ENCODE measurements at places on chromosomes 2 and 18.

DNA sequence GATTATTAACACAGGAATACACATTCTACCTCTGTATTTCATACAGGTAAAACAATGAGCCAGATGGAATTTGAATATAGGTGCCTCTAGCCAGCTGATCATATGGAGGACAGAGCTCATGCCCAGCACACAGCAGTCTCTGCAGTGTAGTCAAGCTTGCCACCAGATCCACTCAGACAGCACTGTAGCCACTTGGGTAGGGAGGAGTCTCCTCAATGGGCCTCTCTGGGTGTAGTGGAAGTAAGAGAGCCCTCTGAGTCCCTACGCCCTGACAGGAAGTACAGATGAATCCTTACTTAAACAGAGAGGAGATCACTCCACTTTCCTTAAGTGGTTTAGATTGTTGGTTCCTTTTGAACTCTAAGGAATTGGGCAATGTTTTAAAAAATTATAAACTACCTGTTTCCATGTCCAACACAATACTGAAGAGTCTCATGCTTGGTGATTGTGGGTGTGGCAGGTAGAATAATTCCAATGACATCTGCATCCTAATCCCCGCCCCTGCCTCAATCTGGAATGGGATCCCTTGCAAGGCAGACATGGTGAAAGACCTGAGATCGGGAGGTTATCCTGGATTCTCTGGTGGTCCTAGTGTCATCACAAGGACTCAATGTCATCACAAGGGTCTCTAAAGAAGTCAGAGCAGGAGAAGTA is 23.0 kb upstream of the TMEM200C start:
- DNase-seq, result no peak

DNA sequence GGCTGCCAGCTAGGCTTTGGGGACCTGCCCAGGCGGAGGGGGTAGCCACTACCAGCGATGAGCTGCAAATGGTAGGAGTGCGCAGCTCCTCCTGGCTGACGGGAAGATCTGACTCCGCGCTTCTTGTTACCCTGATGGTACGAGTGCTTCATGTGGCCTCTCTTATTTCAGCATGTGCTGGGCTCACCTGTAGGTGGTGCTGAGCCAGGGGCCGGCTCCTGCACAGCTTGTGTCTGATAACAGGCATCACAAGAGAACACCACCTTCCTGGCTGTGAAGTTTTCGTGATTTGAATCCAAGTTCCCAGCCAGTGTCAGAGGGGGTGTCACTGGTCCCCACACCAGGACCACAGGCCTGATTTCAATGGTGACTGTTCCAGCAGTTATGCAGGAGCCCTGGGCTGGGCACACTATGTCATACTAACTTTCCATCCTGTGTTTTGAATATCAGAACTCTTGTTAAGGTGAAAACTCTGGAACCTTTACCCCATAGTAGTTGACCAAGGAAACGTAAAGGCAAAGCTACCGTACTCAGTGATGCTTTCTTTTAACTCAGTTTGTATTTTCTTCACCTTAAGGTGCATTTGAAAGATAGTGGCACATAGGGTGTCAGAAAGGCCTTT is 28.0 kb downstream of the APCDD1 start:
- DNase-seq, result no peak

- DNase-seq, result no peak
Measured at GRCh38 chr18:62377131-62377807, 52.2 kb downstream of the TNFRSF11A start.

- DNase-seq, result no peak
Measured at GRCh38 chr18:59272221-59272888, 899 bp downstream of the RAX start.

- DNase-seq, result peak; percentile 60
Measured at GRCh38 chr2:177489719-177490301, 97.2 kb downstream of the AGPS start.

DNA sequence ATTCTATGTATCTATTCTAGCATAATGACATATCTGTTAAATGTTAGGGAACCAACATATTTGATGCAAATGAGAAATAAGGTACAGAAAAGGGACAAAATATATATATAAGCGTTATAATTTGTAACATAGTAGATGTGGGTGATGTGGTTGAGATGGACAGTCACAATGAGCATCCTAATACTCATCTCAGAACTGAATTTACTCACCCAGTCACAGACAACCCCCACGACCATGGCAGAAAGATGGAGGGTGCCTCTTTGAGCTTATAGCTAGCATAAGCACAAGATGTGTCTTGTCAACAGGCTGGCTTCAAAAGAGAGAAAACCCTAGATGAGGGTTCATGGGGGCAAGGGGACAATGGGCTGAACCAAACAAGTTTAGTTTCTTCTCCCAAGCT is 9.1 kb upstream of the DSG3 start:
- no peak for DNase-seq

GRCh38 chr2:223041527-223042109 is 10.4 kb upstream of the KCNE4 start:
- peak; percentile 98 for DNase-seq

DNA sequence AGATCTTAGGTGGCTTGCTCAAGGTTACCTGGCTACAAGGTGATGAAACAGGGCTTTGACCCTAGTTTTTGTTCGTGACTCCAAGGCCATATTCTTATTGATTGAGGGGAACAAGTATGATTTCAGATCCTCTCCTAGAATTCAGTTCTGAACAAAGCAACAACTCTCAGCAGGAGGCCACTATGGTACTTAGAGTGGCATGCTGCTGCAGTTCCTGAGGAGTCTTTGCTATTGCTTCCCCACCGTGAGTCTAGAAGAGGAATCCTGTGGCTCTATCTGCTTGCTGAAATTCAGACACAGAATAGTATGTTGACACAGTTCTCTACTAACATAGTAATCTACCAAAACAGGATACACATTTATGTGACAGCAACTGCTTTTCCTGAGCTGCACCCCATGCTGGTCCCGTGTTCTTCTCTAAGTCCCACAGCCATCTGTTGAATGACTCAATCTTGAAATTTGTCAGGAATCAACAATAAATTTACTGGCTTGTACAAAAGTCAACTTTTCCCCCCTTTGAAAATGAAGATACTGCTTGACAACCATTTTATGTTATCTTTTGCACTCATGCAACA is 4.1 kb downstream of the TGFBRAP1 start:
- peak; percentile 66 for DNase-seq

DNA sequence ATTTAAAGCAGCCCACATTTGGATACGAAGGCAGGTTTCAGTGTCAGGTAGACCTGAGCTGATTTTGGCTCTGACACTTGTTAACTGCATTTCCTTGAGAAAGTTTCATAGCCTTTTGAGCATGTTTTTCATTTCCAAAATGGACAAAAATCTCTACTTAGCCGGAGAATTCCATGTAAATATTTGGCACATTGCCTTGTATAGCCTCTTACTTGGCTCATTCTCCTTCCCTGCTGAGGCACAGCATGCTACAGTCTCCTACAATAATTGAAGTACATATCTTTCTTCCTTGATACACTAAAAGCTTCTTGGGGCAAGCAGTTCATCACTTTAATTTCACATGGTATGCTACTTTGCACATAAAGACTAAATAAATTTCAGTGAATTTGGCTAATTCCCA is 772.2 kb upstream of the CHAC2 start:
- no peak for DNase-seq

- DNase-seq, result peak; percentile 67
Measured at GRCh38 chr18:75183524-75183923, 25.4 kb downstream of the PTGR3 start.

DNA sequence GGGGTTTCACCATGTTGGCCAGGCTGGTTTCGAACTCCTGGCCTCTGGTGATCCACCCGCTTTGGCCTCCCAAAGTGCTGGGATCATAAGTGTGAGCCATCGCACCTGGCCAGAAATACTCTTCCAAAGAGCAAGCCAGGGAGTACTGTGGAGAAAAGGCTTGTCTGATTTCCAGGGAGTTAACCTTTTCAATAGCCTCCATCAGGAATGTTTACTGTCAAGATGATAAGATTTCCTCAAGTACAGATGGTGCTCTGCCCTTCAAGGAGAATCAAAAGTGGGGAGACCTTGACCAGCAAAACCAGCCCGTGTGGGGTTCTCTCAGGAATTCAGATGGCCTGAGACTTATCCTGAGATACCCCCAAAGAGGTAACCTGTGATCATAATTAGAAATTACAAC is 237.2 kb downstream of the PRKCE start:
- no peak for DNase-seq

DNA sequence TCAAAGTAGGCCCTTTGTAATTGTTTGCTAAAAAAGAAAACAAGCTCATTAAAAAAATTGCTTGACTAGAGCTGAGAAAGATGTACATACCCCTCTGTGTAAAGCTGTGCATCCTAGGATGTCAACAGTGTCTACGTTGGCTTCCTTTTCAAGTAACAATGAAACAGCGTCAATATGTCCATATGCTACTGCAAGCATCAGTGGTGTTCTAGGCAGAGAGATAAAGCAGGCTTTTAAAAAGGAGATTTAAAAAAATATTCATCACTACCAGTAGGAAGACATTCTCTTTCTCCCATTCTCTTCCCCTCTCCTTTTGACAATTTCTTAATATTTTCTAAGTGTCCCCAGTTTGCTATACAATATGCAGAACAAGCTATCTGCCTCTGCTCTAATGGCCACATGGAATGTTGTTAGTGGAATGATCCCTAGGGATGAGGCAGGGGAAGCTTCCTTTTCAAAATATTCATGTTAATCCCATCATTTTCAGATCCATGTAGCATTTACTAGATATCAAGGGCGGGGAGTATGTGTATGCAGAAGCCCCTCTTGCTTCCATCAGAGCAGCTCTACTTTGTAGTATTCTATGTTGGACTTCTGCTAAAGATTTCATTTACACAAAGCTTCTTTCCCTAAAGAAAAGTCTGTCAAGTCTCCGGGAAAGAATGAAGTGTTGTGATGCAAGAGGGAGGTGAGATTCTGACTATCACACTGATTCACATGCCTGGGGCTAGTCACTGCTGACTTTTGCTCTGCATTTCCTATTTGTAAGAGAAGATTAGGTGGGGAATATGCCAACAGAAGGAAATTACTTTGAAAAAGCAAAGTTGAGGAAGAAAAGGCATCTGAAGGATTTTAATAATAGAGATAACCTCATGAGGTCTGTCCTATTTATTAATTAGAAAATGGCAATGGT is 81.5 kb upstream of the PGAP1 start:
- peak; percentile 84 for DNase-seq

- no peak for DNase-seq
Measured at GRCh38 chr2:122389694-122390093, 634.2 kb downstream of the TSN start.

GRCh38 chr18:9055626-9056025 is 46.9 kb upstream of the NDUFV2 start:
- DNase-seq, result no peak

DNA sequence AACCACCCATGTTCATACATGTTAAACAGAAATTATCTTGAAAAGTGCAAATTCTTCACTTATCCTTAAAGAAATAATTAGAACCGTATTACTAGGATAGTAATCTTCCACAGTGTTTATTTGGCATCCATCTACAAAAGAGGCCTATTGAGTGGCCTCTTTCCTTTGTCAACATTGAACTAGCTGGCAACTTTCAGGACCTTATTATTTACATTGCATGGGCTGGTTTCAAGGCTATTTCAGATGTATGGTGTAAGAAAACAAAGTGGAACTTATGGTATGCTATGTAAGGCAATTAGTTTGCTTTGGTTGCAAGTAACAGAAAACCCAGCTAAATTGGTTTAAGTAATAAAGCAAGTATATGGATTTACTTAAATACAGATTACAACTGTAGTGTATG is 324.6 kb downstream of the RBM43 start:
- DNase-seq, result no peak

- DNase-seq, result no peak
Measured at GRCh38 chr2:15895615-15896469, 44.5 kb upstream of the MYCN start.

DNA sequence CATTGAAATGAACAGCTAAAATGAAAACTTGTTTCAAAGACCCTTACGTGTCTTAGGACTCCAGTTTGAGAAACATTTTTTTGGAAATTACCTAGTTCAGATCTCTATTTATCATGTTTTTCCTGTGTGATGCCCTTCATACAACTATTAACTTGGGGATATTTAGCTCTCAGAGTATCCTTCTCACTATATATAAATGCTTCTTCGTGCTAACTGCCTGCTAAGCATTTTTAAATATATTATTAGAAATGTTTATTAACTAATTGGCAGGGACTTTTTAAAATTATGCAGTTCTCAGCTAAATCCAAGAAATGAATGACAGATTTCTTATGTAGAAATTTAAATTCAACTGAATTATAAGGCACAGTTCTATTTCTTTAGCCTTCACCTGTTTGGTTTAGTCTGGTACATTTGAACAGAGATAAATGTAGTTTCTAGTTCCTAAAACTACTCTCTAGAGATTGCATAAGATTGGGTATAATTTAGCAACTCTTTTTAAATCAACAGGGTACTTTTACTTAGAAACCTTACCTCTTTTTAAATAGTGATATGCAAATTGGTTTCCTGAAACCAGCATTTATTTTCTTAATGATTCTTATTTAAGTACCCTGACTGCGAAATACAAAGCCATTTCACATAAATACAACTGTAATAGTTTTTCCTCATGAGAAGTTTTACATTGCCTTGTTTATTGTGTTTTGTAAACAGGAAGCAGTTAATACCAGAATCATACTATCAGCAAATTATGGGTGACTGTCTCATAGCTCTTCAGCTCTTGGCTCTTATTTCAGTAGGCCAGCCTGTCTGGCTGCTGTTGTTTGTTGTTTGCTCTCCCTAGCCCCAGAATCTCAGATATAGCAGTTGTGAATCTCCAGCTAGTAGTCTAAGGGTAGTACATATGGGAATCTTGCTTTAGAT is 140.7 kb downstream of the PTRHD1 start:
- peak; percentile 5 for DNase-seq

DNA sequence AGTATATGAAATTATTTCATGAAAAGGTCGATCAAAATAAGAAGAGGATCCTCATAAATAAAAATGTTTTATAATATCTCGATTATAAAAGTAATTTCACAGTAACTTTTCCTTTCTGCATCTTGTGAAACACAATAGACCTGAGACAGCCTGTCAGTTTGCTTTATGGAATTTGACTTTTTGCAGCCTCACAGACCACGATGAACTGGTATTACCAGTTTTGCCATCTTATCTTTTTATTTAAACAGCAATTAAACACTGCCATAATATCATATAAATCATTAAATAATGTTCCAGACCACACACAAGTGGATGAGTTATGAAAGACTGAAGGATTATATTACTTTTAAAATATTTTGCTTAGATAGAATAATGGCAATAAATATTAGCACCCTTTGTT is 10.7 kb upstream of the GALNT3 start:
- no peak for DNase-seq

- peak; percentile 20 for DNase-seq
Measured at GRCh38 chr2:235433860-235434259, 60.0 kb upstream of the AGAP1 start.

- no peak for DNase-seq
Measured at GRCh38 chr2:38489846-38490245, 112.8 kb upstream of the ATL2 start.

GRCh38 chr2:238097201-238097987 is 2.7 kb upstream of the ESPNL start:
- no peak for DNase-seq
